ENCODE measurements at places on chromosomes 6 and 20.

GRCh38 chr20:19016140-19016497 is 196.3 kb upstream of the SLC24A3 start:
- no peak for DNase-seq

DNA sequence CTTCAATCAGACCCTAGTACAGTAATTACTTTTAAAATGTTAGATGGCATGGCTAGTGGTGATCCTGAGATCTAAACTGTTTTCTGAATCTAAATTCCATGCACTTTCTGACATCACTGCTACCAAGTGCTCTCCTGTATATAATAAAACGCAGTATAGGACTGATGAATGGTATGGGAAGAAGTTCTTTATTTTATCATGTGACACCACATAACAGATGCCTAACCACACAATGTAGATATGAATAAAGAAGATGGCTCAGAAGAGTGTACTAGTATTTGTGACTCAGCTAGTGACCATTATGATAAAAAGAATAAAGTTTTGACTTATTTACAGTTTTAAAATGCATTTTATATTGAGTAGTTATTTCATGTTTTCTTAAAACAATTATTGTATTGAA is 8.5 kb downstream of the NDUFAF4 start:
- DNase-seq: no peak

DNA sequence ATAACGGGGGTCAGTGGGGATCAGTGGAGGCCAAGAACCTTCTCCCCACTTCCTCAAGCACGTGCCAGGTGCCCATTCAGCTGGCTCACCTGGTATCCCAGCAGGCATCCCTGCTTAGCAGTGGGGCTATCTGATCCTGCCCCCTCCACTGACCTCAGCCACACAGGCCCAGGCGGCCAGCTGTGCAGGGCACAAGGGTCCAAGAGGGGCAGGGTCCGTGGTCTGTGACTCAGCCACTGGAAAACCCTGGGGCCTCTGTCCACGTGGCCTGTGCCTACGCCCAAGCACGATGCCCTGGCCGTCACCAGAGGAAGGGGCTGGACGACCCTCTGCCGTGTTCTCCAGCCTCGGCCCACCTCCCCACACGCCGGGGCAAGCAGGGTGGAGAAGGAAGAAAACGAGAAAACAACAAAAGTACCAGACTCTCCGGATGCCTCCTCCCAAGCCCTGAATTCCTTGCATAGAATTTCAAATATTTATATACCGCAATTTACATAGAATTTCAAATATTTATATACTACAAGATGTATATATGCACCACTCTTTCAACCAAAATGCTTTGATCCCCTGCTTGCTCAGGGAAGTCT is 12.1 kb downstream of the PXDC1 start:
- DNase-seq: no peak

DNA sequence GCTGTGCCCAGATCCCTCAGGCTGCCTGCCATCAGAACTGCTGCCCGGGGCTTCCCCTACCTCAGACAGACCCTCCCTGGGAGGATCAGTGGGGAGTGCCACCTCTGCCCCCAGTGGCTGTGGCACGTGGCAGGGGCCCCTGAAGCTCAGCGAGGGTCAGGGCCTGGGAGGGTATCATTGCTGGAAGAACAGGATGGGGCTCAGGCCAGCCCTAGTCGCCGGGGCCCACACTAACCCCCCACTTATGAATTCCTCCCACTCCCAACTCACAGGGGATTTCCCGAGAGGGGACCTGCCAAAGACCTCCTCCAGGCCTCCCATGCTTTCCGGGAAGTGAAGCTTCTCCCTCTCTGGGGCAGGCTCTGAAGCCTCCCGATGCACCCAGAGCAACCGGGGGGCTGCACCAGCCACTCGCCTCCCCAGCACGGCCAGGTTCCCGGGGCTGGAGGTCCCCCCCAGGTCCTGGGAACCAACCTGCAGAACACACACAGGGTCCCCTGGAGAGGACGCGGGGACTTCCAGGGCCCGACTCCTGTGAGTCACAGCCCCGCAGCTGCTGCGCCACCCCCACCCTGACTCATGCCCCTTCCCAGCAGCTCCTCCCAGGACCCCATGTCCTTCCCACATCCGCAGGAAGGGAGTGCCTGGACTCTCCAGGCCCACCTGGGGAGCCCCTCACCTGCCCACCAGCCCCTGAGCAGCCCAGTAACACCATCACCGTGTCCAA is 2.5 kb downstream of the TNFRSF6B start:
- DNase-seq: no peak

DNA sequence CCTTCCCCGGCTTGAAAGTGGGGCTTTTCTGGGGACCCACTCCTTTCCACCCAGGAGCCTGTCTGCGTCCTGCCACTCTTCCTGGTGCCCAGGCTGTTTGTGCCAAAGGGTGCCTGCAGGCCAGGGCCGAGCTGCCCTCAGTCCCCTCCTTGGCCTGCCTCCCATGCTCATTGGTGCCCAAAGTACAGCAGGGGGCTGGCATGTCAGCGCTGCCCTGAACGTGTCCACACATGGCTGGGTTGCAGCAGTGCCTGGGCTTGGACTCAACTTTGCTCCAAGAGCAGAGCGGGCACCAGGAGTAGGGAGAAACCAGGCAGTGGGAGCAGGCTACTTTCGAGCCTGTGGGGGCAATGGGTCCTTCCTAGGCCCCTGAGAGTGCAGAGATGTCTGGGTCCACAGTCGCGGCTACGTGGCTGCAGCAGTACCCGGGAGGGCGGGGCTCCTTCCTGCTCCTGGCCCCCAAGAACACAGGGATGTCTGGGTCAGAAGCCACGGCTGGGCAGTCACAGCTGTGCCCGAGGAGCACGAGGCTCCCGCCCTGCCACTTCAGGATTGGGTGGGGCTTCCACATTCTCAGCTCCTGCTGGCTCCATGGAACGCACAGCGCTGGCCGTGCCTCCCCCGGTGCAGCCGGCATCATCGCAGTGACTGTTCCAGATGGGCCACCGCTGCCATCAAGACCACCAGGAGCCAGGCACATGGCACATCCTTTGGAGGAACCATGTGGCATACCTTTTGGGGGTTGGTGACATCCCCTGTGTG is 50.0 kb upstream of the CLDN20 start:
- DNase-seq: no peak
